ENCODE measurements at places on chromosomes 16 and 17.

- DNase-seq: no peak
These were observed 2.6 kb upstream of the KRT36 start for GRCh38 chr17:41492351-41492750.

DNA sequence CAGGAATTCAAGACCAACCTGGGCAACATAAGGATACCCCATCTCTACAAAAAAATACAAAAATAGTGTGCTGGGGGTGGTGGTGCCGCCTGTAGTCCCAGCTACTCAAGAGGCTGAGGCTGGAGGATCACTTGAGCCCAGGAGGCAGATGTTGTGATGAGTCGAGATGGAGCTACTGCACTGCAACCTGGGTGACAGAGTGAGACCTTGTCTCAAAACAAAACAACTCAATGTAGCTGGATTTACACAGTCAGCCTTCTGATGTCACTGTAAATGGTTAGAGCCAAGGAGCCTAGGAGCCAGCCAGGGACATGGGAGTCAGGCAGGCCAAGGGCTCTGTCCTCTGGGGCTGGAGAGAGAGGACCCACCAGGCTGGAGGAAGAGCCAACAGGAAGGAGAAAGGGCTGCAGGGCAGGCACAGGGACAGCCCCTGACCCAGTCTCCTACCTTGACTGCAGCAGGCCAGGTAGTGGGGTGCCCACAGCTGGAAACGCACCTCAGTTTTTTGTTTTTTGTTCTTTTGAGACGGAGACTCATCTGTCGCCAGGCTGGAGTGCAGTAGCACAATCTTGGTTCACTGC lies 8.4 kb downstream of the CDIPT start:
- no peak for DNase-seq

DNA sequence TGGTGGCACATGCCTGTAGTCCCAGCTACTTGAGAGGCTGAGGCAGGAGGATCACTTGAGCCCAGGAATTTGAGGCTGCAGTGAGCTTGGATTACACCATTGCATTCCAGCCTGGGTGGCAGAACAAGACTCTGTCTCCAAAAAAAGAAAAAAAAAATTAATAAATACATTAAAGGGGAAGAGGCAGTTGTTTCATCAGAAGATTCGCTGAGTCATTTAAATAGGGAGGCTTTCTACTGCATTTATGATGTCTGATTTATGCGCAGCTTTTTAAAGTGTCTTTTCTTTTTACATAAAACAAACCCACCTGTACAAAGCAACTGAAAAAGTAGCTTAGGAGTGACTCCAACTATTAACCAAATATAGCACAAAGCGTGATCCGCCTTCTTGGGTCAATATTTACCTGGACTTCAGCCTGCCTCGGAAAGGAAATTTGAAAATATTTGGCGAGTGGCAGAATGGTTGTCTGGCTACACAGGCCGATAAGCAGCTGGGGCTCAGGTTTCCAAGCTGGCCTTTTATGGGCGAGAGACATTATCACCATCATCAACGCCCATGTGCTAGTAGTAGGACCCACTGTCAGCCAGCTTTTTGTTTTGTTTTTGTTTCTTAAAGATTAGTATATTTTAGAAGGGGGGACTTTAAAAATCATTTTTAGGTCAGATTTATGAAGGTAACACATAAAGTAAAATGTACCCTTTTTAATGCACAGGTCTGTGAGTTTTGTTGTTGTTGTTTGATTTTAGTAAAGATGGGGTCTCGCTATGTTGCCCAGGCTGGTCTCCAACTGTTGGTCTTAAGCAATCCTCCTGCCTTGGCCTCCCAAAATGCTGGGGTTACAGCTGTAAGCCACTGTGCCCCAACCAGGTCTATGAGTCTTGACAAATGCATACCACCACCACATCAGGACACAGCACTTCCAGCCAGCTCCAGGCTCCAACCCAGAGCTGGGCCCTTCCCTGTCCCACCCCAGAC lies 42.5 kb upstream of the RASD1 start:
- no peak for DNase-seq

- no peak for DNase-seq
These were observed 48.2 kb upstream of the STH start for GRCh38 chr17:45950888-45951287.

GRCh38 chr16:21071741-21072140 lies 78.9 kb downstream of the DNAH3 start:
- DNase-seq: no peak
